Activated naive CD8-positive, alpha-beta T cell treated with anti-CD3 and anti-CD28 coated beads, Interleukin-2, amount 50 U/mL, for 16 hours (primary cell): ENCODE measurements at places on chromosomes 12 and 14.

DNA sequence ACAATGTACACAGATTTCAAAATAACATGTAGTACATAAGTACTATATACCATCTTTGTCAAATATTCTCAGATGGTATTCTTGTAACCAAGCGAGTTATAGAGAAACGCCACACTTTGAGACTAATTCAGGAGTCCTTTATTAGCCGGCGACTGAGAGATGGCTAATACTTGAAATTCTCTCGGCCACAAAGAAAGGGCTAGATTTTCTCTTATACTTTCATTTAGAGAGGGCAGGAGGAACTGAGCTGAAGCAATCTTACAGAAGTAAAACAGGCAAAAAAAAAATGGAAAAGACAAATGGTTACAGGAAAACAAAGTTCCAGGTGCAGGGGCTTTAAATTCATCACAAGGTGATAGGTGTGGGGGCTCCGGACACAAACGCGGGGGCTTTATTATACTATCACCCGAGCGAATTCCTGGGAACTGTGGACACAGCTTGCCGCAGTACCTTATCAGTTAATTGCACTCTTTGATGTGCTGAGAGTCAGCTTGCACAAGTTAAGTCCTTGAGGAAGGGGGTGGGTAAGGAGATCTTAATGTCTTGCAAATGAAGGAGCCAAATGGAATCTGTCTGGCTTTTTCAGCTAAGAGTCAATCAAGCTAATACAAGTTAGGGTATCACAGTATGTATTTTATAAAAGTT is 382.3 kb downstream of the KCNH5 start:
- DNase-seq: no peak

DNA sequence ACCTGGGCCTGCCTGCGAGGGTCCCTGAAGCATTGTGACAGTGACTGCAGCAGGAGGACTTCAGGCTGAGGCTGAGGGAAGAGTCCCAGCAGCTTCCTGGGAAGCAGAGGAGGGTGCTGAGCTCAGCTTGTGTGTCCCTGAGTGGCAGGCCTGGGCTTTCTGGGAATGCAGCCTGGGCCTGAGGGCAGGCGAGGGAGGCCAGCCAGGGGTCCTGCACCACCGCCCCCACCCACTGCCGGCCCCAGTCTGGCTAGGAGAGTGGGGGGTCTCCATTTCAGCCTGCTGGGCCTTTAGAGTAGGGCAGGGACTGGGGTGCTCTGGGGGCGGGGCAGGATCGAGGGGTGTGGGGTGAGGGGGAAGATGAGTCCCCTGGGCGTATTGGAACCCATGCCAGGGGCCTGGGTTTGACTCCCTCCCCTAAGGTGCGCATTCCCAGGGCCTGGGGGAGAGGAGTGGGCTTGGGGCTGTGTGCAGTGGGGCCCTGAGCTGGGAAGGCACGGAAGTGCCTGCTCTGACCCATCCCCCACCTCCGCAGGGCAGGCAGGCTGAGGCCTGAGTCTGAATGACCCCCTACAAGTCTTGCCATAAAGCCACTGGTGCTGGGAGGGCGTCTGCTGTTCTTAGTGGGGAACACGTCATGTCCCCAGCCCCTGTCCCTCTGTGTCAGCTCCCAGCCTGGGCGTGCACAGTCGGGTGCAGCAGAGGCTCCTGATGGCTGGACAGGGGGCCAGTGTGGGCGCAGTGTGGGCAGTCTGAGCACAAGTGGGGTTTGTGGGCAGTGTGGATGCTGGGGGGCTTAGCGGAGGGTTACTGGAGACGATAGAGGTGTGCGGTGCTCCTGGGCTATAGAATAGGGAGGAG is 46.4 kb downstream of the KRT80 start:
- DNase-seq: no peak

GRCh38 chr12:16297521-16297920 is 20.0 kb upstream of the SLC15A5 start:
- no peak for DNase-seq

GRCh38 chr12:14066021-14066420 is 84.6 kb upstream of the GRIN2B start:
- no peak for DNase-seq
